SJCRH30 (cell line): ENCODE measurements at places on chromosomes 6 and 20.

GRCh38 chr6:90109141-90109540, 187.5 kb downstream of the BACH2 start:
- DNase-seq: no peak

DNA sequence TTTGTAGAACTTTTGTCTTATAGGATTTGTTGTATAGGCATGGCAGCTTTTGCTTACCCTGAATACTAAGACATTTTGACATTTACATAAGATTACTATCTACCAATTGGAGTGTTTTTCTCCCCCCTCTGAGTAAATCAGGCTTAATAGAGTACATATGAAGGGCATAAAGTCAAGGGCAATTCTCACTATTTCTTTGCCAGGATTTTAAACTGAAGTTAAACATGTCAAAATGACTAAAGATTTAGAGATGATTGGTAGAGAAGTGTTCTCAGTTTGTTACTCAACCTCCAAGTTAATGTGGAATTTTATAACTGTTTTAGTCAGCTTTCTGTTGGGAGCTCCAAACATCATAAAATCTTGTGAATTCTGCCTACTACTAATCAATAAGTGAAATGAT, 157.8 kb downstream of the CDKAL1 start:
- DNase-seq: no peak

DNA sequence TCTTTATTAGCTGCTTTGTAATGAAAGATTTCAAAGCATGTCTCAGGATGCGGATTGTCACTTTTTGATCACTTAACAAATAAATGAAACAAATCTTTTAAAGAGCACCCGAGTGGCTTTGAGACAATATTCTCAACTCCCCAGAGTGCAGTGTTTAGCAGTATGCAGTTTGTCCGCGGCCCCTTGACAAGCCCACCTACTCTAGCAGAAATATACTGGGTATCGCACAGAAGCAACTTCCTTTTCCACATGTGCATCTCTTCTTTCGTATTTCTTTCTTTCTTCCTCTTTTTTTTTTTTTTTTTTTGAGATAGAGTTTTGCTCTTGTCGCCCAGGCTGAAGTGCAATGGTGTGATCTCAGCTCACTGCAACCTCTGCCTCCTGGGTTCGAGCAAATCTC, 84.5 kb upstream of the FAM184A start:
- no peak for DNase-seq

- no peak for DNase-seq
These were observed 133.5 kb downstream of the CDK19 start for GRCh38 chr6:110681543-110682459.
